ENCODE measurements at places on chromosomes 7 and 10.

DNA sequence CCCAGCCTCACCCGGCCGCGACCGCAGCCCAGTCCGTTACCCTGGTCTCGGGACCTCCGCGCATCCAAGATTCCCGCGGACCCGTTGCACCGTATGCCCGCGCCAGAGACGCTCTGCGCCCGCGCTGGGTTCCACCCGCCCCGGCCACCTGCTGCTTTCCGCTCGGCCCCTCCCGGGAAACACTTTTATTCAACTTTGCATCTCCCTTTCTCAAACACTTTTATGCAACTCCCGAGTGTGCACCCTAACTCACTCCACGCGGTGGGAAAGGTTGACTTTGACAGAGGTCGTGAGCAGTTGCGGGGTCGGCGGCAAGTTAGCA, at the start of gene ODAD2:
ODAD2 (minus strand) TSS at position 126 of the 322 bp plus-strand sequence. CDS start 3,937 bp downstream, outside the sequence.
- no peak for DNase-seq

DNA sequence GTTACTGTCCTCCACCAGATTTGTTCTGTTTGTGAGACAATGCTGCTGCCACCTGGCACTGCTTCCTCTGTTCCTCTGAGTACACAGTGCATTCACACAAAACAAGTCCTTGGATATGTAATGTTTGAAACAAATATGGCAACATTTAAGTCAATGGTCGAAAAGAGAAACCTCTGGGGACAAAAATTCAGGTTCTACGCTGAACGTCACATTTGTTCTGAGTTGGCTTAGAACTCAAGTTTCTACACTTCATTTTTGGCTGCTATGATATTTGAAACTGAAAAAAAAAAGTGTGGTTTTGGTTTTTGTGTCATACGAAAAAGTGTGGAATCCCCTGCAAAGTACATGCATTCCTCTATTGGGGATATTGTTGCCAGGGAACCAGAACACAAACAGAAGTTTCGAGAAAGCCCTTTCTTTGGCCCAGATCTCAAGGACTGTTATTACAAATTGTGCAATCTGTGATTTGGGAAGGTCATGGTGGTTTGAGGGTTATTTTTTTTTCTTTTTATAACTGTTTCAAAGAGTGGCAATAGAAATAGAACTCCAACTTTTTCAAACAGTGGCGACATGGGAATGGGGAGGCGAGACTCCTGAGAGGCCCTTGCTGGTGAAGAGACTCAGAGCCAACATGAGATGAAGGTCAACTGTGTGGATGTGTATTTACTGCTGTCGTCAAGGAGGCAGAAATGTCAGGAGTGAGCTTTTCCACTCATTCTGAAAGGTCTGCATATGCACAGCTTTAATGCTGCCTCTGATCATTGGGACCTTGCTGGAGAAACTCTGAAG, 127.5 kb downstream of the CUBN start:
- DNase-seq: no peak

DNA sequence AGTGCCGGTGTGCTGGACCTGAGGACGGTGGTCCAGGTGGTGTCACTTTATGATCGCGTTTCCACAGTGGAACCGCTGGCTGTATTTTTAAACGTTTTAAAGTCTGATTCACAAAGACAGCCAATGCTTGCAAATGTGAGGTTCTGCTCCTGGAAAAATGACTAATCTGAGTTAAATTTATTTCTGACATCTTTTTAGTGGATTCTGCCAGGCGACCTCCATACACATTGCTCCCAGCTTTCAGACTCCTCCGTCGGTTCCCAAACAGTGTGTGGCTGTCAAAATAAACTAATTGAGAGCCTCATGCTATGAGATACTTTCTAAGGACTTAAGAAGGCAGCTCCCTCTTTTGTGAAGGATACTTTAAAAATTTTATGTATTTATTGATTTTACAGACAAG, 12.7 kb upstream of the TTYH3 start:
- no peak for DNase-seq

GRCh38 chr7:93429563-93429962, 145.0 kb downstream of the CALCR start:
- DNase-seq: no peak

GRCh38 chr7:142077762-142078161, 33.8 kb upstream of the MGAM2 start:
- DNase-seq: no peak

GRCh38 chr7:39408906-39409305, 157.3 kb upstream of the YAE1 start:
- DNase-seq: no peak

GRCh38 chr10:27816320-27816719, 70.7 kb upstream of the MKX start:
- no peak for DNase-seq

GRCh38 chr10:101229266-101230182, at the start of gene LBX1:
Gene LBX1 (minus strand): TSS chr10:101229463. CDS start chr10:101228815, 648 bp downstream.
- DNase-seq: no peak

DNA sequence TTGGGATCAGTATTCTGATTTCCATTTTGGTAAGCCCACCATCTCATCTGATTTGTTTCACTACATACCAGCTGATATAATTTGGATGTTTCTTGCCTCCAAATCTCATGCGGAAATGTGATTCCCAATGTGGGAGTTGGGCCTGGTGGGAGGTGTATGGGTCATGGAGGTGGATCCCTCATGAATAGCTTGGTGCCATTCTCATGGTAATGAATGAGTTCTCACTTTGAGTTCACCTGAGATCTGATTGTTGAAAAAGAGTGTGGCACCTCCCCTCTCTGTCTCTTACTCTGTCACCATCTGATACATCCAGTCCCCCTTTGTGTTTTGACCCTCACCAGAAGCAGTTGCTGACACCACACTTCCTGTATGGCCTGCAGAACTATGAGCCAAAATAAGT, 347.3 kb downstream of the ARL4A start:
- DNase-seq: no peak

GRCh38 chr7:23074443-23075261, 30.9 kb upstream of the KLHL7 start:
- no peak for DNase-seq

GRCh38 chr10:31319602-31320549, 860 bp downstream of the ZEB1 start:
- no peak for DNase-seq

DNA sequence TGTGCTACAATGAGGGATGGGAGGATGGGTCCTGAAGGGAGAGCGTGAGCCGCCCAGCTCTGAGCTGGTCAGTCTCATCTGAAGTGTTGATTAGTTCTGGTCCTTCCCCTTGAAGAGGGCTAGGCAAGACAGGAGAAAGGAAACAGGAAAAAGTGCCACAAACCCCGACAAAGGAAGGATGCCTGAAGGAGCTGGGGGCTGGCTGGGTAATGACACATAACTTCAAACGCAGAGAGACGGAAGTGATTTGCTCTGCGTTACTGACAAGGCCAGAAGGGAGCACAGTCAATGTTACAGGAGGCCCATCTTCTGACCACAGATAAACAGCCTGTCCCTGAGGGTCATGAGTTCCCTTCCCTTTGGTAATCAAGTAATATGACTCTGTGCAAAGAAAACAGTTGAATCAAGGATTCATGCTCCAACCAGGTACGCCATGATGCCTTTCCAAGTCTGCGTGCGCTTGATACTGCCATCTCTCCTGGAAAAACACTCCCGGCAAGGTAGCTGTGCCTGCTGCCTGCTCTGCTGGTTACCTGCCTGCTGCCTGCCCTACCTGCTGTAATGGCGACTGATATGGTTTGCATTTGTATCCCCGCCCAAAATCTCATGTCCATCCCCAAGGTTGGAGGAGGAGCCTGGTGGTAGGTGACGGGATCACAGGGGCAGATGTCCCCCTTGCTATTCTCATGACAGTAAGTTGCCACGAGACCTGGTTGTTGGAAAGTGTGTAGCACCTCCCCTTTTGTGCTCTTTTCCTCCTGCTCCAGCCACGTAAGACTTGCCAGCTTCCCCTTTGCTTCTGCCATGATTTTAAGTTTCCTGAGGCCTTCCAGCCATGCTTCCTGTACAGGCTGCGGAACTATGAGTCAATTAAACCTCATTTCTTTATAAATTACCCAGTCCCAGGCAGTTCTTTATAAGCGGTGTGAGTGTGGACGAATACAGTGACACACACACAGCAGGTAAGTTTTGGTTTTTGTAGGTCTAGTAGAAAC, 57.9 kb downstream of the GRB10 start:
- DNase-seq: no peak

All from NCI-H1417 treated with DMSO at 0.1 percent for 48 hours (cell line).